ENCODE measurements at places on chromosomes 11 and 22.

DNA sequence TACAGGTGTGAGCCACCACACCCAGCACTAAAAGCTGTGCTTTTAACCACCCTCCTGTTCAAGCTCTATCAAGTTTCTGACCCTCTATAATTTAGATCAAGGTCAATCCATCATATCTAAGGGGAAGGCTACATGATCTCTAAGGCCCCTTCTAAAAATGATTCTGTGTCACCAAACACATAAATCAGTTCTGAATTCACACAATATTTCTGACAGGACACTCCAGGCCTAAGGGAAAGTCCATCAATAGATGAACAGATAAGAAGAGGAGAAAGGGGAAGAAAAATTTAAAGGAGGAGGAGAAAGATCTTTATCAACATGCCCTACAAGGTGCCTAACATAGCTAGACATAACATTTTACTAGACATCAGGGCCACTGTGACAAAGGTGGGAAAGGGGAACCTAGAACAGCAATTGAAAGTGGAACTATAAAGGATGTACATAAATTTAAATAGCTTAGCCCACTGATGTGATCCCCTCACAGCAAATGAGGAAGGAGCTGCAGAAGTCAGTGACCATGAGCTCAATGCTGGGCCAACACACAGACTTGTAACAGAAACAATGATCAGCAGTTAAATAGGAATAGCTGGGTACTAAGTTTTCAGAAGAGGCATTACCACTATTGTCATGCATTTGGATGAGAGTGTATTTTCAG, 4.7 kb downstream of the PRCP start:
- no peak for DNase-seq

- DNase-seq: no peak
These were observed 17.1 kb upstream of the BDNF start for GRCh38 chr11:27717377-27717776.

DNA sequence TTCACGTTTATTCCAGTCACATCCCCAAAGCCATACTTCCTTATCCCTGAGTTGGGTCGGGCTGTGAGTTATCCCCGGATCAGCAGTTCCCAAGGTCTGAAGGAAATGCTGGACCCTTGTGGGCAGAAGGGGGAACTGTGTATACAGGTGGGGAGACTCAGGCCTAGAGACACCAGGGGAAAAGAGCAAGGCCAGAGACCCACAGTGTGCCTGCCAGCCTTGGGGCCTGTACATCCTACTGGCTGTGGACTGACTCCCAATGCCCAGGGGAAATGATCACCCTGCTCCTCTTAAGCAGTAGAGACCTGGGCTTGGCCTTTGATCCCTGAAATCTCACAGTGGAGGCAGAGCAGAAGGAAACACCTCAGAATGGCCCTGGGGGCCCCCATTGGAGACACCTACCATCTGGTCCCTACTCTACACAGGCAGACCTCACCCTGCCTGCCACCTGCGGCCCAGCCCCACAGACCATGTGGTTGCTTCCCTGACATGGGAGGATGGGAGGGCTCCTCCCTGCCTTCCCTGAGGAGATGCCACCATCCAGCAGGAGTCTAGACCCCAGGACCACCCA, 1.3 kb downstream of the SELENOM start:
- no peak for DNase-seq

DNA sequence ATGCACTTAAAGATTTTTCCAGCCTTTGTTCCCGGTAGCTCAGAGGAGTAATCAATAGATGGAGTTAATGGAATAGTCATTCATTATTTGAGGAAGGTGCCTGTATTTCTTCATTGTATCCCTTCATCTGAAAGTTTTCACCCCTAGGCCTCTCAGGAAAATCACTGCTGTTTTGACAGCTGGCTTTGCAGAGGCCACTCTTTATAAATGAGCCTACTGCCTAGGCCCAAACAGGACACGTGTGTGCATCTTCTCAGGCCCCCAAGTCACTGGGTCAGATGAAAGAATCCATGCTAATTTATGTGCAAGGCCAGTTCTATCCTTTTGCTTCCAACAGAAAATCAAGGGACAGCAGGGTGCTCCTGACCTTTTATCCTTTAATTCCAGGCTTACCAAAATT, 76.8 kb downstream of the MPPED2 start:
- no peak for DNase-seq

DNA sequence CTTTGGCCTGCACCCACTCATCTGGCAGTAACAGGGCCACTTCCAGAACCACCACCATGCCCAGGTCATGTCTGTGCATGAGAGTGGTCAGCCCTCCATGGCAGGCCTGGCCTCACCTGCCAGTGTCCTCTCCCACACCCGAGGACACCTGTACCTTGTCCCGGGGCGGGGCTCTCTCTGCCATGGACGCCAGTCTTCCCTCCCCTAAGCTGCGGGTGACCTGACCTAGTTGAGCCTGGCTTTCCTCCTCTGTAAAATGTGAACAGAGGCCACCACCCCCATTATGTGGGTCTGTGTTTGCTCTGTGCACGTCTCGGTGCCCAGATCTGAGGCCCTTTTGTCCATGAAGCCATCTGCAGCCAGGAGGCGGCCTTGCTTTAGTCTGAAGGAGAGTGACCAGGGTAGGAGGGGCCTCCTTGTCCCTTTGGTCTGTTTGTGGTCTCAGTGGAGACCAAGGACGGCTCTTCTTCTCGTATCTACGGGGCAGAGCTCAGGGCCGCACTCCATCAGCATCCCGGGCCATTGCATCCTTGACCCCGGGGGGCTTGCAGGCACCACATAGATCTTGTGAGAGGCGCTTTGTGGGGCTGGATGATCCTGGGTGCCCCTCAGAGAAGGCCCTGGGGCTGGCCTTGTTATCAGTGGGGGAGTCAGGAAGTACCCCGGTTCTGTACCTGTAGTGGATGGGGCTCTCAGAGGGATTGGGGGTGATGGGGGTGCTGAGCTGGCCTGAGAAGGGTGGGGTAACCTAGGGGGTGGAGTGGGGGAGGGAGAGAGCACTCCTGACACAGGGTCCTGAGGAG, 121.6 kb downstream of the KCNQ1 start:
- DNase-seq: no peak

DNA sequence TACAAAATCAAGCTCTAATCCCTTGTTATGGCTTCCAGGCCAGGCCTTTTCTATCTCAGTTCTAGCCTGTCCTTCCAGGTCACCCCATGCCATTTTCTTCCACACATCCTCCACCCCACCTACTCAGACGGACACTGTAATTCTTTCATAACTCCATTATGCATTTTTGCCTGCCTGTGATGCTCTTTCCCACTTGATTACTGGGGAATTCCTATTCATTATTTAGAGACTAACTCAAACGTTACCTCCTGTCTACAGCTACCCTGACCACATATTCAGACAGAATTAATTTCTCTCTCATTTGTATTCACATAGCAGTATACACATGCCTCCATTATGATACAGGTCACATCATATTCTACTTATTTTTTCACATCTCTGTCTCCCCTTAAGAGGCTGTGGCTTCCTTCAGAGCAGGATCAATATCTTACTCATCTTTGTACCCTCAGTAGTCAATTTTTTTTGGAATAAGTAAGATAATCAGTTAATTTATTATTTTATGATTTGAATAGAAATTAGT, 156.5 kb upstream of the ZC3H12C start:
- DNase-seq: no peak

DNA sequence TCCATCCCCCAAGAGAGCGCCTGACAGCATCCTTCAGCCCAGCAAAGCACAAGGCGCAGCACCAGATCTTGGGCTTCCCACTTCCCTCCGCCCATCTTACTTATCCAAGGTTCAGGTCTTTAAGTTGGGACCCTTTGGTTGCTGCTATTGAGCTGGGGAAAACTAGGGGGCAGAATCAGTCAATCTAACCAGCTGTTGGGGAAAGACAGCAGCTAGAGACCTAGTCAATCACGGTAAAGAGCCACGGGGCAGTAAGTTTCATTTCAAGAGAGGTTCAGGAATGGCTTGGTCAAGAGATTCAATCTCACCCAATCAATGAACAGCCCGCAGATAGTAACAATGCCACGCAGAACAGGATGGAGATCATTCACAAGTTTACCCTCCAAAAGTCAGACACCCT, 1.7 kb downstream of the ABTB2 start:
- no peak for DNase-seq

DNA sequence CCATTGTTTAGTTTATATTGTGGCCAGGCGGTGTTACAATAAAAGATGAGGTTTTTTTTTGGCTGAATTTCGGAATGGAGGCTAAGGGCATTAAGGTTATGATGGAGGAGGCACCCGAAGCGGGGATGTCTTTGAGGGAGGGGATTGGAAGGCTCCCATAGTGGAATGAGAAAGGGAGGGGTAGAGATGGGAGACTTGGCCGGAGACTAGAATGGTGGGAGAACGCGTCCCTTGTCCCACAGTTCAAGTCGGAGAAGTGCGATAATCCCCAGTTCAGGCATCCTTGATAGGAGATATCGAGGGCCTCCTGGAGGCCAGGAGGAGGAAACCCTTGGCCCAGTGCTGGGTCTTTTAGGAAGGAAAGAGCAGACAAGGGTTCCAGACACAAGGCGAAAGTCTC, 21.6 kb downstream of the ZNF195 start:
- no peak for DNase-seq

DNA sequence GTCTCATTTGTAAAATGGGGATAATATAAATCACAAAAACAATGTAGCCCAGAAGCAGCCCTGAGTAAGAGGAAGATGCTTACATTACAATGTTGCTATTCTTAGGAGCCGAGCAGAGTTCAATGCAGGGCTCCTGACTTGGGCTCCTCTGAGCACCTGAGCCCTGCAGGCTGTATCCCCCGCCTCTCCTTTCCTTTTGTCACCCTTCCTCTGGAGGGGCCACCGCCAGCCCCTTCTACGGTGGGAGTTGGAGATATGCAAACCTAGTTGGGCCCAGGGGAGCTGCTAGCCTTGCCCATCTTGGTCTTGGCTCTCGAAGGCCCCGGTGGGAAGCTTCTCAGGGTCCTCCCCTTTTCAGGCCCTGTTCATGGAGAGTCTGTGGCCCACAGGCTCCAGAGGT, 8.4 kb upstream of the CSNK1E start:
- no peak for DNase-seq

DNA sequence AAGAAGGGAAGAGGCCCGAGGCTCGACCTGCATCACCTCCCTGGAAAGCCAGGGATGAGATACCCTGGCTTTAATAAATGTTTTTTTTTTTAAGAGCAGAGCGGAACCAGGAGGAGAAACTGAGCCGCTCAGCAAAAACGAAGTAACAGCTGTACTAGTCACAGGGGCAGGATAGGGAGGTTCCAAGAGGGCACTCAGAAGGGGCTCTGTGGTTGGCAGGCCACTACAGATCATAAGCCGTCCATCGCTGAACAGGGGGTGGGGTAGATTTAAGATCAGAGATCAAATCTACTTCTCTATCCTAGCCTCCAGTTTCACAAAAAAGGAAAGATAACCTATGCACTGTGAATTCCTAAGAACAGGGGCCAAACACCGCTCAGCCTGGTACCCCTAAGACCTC, 625 bp downstream of the EIF3D start:
- no peak for DNase-seq

- DNase-seq: no peak
These were observed 154.4 kb downstream of the FEZ1 start for GRCh38 chr11:125341676-125342075.
